Retinal pigment epithelial cell (primary cell): ENCODE measurements at places on chromosomes 3 and 15.

DNA sequence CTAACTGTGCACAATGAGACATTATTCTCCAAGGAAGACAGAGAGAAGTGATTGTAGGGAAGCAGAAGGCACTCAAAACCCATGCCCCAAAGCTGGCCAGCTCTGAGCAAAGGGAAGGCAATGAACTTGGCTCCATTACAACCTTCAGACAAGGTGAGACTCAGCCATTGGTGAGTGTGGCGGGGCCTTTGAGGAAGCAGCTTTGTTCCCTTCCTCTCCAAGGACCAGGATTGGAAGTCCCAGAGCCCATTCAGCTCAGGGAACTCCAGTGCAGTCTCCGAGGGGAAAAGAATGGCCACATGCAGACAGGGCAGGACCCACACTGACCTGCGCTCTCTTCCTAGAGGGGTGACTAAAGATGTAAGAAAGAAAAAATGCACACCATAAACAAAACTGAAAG lies 23.1 kb downstream of the HEG1 start:
- no peak for DNase-seq

GRCh38 chr3:135558906-135559305 lies 406.6 kb upstream of the PPP2R3A start:
- no peak for DNase-seq

DNA sequence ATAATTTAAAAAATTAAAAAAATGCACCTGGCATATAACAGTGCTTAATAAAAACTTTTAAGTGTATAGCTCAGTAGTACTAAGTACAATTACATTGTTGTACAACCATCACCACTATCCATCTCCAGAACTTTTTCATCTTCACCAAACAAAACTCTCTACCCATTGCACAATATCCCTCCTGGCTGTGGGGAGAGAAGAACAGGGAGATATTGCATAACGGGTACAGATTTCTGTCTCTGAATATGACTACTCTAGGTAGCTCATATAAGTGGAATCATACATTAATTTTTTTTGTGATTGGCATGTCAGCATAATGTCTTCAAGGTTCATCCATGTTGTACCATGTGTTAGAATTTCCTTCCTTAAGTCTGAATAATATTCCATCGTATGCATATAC lies 91.0 kb upstream of the PLAAT1 start:
- DNase-seq, result no peak

DNA sequence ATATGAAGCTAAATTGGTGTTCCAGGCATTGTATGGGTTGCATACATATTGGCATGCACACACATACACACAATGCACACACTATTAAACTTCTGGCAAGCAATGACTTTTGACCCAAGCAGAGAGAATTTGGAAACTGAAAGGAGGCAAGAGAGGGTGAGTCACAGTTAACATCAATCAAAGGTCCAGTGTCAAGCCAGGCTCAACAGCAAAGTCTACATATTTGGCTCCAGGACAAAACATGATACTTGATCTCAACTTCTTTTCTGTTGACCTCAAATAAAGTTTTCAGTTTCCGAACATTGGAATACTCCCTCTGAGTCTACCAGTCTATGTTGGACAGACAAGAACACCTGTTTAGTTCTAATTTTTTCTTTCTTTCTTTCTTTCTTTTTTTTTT lies 28.3 kb downstream of the IL12A start:
- no peak for DNase-seq

DNA sequence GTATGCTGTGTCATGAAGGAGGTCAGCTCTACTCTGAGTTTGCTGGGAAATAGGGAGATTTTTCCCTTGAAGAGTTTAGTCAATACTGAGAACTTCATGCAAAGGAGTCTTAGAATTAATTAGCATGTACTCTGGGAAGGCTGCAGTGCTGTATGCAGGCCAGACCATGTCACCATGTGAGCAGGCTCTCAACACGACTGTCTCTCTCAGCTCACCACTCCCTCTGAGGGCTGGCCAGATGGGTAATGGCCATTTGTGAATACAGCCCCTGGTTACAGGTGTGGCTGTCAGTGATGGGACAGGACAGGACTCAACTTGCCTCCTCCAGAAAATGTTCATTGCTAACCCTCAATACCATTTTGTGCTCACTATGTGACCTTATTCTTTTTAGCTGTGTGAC lies 5.1 kb upstream of the CERS3 start:
- no peak for DNase-seq

DNA sequence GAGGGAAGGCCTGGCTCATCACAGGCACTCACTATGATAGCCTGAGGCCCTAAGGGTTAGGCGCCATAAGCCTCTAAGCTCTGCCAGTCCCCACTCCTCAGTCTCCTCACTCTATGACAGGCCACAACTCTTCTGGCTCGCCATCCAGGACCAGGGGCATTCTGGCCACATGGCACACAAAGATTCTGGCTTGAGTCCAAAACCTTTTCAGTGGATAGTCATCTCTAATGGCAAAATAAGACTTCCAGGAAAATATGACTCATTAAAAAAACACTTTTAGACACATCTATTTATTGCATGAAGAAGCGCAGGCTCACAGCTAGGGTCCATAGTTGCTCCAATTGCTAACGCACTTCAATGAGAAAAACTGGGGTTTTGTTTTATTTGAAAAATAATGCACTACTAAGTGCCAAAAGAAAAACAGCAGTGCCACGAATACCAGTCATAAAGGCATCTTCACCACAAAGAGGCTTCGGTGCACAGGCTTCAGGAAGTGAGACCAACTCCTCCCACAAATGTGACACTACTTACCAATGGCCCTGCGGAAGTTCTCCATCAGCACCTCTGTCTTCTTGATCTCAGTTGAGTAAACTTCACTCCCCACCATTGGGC lies 11.1 kb downstream of the RUVBL1 start:
- DNase-seq, result peak; percentile 49
